ENCODE measurements at places on chromosomes 7 and 10. TPM values are rescaled to one million over a fixed set of nuclear protein-coding genes. Genes with fewer than 3 reads are reported as not detected.
A peak's percentile ranks its signal among the peaks of the same experiment; 100 is the strongest.

GRCh38 chr7:157755741-157756140 is 418.9 kb downstream of the DNAJB6 start:
- no peak for DNase-seq

DNA sequence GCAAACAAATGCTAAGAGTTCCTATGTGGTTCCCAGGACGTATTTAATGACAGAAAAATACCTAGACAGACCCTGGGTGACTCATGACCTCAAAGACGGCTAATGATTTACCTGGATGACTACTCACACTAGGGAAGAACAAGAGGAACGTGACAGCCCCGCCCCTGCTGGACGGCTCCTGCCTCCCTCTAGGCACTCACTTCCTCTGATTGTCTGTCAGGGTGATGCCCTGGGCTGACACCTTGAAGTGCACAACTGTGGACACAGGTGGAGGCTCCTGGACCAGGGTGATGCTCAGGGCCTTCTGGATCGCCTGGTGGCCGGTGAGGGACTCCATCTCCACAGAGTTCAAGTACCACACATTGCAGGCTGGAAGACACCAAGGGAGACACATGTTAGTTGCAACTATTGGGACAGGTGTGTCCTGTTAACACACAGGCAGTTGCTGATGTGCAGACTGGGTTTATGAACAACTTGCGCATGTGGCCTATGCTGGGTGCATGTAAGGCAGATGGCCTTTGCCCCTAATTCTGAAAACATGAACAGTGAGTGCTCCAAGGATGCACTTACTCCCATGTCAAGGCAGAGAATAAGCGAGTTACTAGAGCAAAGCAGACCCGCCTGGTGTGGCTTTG is 298.3 kb downstream of the TNS3 start:
- DNase-seq = no peak

DNA sequence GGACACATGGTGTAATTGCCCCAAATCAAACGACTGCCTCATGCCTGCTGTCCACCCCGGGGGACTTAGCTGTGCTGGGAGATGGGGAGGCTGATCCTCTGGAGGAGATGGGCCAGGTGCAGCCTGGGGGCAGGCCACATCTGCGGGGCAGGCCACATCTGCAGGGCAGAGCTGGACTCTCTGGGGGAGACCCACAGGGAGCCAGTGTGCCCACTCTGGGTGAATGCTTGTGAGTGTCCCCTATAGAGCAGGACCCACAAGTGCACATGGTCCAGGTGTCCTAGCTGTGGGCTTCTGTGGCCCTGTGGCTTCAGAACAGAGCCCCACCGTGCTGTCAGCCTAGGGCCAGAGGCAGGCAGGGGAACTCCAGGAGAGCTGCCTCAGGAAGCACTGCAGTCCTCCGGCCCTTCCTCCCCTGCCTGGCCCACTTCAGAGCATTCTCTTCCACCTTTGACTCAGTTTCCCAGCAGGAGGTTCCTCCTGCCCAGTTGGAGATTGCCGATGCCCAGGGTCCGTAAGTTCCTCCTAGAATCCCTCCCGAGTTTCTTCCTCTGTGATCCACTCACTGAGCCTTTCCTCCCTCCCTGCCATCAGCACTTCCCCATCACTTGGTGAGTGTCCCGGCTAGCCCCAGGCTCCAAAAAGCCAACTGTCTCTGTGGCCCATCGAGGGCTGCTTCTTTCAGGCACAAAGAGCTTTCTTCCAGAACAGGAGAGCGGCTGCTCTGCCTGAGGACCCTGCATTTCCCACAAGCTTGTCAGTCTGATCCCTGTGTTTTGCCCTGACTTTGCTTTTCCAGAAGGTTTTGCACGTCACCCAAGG is 50.3 kb downstream of the ADCYAP1R1 start:
- DNase-seq = no peak

GRCh38 chr7:99837649-99838361 is 10.0 kb downstream of the CYP3A43 start:
- no peak for DNase-seq

- no peak for DNase-seq
Measured at GRCh38 chr10:88765816-88766215, 6.0 kb downstream of the LIPN start.

GRCh38 chr10:73589563-73590126 is 1.5 kb downstream of the USP54 start:
- no peak for DNase-seq

- no peak for DNase-seq
Measured at GRCh38 chr10:84907461-84908009, 579.1 kb downstream of the CCSER2 start.

- DNase-seq = no peak
Measured at GRCh38 chr7:74544706-74545469, 91.2 kb downstream of the GTF2IRD1 start.

DNA sequence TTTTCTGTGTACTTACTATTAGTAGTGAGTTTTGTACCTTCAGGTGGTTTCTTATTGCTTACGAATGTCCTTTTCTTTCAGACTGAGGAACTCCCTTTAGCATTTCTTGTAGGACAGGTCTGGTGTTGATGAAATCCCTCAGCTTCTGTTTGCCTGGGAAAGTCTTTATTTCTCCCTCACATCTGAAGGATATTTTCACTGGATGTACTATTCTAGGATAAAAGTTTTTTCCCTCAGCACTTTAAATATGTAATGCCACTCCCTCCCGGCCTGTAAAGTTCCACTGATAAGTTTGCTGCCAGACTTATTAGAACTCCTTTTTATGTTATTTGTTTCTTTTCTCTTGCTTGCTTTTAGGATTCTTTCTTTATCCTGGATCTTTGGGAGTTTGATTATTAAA is 1.7 kb upstream of the CYCS start:
- no peak for DNase-seq

DNA sequence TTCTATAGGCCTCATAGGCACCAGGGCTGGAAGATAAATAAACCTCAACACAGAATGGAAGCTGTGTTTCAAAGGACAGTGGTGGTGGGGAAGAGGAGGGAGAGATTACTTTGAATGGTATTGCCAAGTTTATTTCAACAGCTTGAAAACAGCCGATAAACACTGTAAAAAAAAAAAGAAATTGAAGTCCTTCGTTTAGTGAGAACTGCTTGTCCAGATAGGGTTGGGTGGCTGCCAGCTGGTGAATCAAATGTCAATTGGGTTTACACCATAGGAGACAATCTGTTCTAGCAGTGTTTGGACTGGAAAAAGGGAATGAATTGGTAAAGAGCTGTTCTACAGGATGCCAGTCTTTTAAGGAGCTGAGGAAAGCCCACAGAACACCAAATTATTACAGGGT is 254.8 kb downstream of the PHF14 start:
- DNase-seq = peak; percentile 78

GRCh38 chr7:69190025-69190424 is 408.2 kb upstream of the AUTS2 start:
- no peak for DNase-seq

DNA sequence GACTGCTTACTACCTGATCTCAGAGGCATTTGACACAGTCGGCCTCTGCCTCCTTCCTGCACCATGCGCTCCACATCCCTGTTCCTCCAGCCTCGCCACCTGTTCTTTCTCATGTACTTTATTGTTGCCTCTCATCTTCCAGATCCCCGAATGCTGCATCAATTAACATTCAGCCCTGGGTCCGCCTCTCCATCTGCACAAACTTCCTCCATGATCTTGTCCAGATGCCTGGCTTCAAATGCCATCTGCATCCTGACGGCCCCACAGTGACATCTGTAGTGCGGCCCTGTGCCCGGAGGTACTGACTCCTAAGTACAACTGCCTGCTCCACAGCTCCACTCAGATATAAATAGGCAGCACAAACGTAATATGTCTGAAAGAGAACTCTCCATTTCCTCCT is 51.2 kb upstream of the STK17A start:
- DNase-seq = no peak

GRCh38 chr10:5956146-5956936 is 21.0 kb downstream of the IL15RA start:
- DNase-seq = no peak

DNA sequence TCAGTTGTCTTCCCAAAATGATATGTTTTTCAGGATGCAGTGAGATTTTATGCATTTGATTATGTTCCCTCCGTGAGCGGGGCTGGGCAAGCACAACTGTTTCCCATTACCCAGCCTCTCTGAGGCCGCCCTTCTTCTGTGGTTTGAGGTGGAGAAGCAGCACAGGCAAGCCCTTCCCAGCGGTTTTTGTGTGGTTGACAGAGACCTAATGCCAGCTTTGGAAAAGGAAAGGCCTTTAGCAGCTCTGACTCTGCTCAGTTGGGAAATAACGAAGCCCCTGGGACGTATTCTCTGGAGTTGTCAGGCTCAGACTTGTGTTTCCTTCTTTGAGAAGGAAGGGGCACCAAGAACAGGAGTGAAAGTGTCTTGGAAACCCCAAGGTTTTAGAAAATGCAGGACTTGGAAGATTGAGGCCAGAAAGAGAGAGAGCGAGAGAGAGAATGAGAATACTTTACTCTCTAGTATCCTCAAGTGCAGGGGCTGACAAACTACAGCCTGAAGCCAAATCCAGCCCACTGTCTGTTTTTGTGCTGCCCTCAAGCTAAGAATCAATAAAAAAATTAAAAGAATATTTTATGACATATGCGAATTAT is 20.6 kb upstream of the PDCD4 start:
- DNase-seq = no peak

GRCh38 chr7:150450491-150451001 is at the start of gene GIMAP8:
GIMAP8 (plus strand) TSS chr7:150450630; CDS start chr7:150466699, 16,069 bp downstream.
- DNase-seq = no peak

DNA sequence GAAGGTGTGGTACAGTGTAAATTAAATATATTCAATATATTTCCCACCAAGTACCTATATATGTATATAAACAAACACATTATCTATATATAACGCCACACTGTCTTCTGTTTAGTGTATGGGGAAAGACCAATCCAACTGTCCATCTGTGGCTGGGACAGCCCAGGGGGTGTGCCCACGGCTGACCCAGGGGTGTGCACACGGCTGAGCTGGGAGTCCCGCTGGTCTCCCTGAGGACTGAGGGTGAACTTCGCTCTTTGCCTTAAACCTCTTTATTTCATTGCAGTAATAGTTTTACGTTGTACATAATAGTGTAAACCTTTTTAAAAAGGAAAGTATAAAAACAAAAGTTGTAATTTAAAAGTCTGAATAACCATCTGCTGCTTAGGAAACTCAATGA is 6.3 kb downstream of the EN2 start:
- no peak for DNase-seq

DNA sequence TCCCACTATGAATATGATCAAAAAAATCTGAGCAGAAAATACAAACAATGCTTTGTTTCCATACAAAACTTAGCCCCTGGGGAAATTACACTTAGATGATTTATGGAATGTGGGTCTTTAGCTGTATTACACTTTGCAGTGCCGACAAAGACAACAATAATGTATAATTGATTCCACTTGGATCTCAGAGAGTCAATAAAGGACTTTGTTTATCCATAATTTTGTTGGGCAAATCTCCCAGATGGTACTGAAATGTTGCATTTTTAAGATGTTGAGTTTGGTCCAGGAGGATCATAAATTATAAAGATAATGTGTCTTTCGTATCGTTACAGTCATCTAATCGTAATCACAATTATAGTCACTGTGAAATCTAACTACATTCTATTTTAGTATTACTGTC is 66.9 kb upstream of the DOCK1 start:
- no peak for DNase-seq

DNA sequence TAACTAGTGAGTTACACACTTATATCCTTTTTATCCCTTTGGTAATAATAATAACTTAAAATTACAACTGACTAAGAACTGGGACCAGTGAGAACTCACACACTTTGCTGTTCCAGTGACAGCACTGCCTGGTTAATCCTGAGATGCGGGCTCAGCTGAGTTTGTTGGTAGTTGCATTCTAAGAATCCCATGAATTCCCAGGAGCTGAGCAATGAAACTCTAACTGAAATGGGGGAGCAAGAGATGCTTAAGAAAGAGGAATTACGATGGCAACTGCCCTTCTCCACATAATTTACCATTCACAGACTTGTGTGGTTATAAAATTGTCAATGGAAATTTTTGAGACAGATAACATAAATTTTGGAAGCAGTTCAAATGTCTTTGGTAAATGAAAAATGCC is 659.4 kb downstream of the MAGI2 start:
- DNase-seq = no peak

GRCh38 chr7:90758933-90759562 is 162.9 kb downstream of the CDK14 start:
- no peak for DNase-seq

DNA sequence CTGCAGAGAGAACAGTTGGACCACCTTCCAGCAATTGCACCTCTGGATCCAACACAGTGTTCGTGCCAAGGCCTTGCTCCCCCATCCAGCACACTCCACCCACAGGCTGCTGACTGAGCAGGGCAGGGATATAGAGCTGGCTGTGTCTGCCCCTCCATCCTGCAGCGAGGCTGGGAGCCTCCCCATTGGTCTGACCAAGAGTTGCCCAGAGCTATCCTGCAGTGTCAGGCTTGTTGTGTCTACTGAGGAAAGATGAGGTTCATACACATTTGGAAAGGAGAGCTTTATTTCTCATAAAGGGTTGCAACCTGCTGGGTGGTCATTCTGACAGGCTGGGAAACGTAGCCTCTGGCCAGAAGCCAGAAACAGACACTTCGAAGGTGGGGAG is 27.1 kb downstream of the PRF1 start:
- no peak for DNase-seq

GRCh38 chr7:14184292-14184864 is 194.9 kb upstream of the ETV1 start:
- no peak for DNase-seq

Gene C10orf53
- not detected for polyA plus RNA-seq

Gene CYP2E1
- 0.96 TPM for polyA plus RNA-seq

Gene AKR1D1
- not detected for polyA plus RNA-seq

Gene ADRB1
- polyA plus RNA-seq = not detected

Gene PMPCB
- polyA plus RNA-seq = 69.8 TPM
